NCI-H510A (cell line): ENCODE measurements at places on chromosomes 4 and X.

DNA sequence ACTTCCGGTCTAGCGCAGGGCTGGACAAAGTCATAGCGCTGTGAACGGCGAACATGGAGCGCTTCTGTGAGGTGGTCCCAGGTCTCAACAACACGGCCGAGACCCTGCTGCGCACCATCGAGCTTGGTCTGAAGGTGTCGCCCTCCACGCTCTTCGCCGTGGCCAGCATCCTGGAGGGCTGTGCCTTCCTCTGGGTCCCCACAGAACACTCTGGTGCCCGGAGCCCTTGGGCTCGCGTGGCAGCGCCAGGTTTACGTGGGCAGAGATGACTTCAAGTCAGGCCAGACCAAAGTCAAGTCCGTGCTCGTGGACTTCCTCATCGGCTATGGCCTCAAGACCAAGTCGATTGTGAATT is 128.6 kb downstream of the ANAPC4 start:
- DNase-seq, result no peak

DNA sequence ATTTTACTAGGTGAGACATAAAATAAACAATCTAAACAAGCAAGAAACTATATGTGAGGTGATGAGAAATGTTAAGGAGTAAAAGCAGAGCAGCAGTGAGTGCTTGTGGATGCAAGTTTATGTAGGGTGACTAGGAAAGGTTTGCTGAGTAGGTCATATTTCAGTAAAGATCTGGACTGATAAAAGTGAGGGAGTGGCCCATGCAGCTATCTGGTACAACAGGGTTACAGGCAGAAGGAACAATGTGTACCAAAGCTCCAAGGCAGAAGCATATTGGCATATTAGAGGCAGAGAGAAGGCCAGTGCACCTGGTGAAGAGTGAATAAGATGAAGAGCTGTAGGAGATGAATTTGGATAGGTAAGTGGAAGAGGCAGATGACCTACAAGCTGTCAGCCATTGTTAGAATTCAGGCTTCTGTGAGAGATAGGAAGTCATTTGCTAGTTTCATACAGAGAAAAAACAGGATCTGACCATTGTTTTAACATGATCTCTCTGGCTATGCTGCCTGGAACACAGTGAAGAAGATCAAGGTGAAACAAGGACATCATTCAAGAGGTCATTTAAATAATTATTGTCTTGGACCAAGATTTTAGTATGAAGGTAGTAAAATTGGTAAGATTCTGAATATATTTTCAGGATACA is 274.6 kb downstream of the ANKRD50 start:
- DNase-seq, result no peak

- DNase-seq, result no peak
Observed at GRCh38 chr4:153651587-153651986, 32.5 kb upstream of the TLR2 start.

DNA sequence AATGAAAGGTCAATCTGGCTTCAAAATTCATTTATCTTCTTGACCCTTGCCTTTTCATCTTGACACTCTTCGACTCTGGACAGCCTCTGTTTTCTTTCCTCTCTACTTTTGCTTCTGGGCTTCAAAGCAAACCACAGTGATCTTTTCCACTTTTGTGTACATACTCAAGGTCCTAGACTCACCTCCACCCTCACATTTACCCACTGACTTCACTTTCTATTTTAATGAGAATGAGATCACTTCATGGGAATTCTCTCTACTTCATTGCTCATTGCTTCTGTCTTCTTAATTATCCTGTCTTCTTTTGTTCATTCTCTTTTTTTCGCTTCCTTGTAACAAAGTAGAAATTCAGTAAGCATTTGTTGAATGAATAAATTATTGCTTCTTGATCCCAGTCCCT is 330.1 kb upstream of the HAND2 start:
- DNase-seq, result no peak

GRCh38 chr4:122833999-122834398 is 7.4 kb downstream of the FGF2 start:
- DNase-seq, result no peak

DNA sequence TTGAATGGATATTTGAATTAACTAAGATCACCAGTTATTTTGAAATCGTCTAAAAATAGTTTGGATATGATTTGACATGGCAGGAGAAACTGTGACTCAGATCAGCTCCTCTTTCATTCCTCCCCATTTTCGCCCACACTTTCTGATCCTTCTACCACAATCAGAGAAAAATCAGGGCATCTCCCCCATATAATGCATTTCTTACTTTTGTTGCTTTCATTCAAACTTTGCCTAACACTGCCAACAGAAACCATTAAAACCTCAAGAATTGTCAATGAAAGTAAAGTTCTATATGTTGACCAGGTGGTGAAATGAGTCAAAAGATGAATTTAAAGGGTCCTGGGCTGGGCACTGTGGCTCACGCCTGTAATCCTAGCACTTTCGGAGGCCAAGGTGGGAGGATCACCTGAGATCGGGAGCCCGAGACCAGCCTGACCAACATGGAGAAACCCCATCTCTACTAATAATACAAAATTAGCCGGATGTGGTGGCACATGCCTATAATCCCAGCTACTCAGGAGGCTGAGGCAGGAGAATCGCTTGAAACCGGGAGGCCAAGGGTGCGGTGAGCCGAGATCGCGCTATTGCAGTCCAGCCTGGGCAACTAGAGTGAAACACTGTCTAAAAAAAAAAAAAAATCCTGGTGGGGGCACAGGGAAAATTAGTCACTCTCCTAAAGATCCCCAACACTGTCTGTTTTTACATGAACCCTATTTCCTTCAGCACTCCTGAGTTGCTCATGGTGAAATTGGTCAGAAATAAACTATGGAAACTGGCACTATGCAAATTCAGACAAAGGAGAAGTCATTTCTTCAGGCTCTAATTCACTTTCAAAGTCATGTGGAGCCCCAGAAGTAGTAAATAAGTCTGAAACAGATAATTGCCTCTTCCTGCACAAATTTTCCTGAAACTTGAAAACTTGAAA is 122.8 kb upstream of the NOCT start:
- no peak for DNase-seq

- no peak for DNase-seq
Observed at GRCh38 chr4:155530290-155530689, 136.4 kb upstream of the GUCY1A1 start.

DNA sequence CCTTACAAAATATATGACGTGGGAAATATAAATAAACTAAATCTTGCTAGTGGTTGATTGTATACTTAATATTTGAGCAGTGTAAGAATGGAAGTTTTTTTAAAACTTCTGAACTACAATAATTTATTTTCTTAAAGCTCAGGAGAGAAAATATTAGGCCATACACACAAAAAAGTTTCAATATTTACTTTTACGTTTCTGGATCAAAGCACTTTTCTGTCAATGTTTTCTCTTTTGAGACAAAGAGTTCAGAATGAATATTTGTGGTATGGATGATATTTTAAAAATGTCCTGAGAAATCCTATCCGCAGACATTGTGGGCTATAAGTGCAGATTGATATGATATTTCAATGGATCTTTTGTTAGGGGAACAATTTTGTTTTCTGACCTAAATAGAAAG is 109.9 kb downstream of the TLL1 start:
- no peak for DNase-seq
